Fibroblast of skin of right biceps (primary cell): ENCODE measurements at places on chromosomes 11 and 22.

DNA sequence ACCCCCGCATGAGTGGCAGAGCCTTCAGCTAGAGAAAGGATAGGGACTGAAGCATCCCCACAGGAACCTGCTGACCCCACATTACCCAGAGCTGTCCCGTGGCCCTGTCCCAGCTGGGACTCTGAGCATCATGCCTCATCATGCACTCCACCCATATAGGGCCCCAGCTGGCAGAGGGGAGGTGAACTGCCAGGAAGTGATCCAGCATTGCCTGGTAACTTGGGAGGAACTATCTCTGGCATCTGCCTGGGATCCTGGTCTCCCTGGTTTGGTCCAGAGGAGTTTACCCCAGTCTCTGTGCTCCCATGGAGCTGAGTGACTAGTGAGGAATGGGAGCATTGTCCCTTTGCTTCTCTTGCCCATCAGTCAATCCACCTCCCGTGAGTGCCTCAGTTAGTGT, 228.8 kb downstream of the GRIK4 start:
- no peak for DNase-seq

DNA sequence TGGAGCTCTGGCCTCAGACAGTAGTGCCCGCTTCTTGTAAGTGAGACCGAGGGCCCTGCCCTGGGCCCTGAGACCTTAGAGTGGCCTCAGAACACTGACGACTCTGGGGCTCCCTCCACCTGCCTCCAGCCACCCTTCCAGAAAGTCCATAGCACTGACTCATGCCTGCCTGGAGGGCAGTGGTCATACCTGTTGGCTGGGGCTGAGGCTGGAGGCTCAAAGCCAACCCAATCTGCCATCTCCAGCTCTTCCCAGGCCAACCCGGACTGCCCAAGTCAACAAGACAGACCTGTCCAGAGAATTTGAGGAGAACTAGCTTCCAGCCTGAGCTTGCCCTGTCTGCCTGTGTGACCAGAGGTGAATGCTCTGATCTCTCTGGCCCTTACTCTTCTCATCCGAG, 66.9 kb upstream of the TTLL12 start:
- no peak for DNase-seq

DNA sequence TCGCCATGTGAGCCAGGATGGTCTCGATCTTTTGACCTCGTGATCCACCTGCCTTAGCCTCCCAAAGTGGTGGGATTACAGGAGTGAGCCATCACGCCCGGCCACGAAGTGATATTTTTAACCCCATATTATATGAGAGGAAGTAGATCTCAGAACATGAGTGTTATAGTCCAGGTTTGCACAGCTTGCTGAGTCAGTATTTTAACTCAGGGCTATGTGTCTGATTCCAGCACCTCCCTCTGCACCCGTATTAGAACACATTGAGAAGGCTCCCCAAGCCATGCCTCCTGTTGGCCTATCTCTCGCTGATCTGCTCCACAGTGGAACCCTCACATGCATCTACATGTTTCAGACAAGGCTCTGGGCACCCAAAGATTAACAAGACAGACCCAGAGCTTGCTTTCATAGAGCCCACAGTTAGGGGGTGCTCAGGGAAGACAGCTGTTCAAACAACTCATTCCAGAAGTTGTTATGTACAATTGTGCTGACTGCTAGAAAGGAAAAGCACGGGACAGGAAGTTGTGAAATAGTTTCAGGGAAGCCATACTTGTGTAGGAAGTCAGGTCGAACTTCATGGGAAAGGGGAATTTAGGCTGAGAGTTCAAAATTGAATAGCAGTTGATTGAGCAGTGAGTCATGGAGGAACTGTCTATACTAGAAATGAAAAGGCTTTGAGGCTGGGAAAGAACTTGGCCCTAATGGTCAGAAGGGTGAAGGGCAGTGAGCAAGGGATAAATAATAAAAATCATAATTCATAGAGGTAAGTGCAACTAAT, 49.3 kb upstream of the CLPB start:
- DNase-seq, result peak; percentile 46

GRCh38 chr11:89346601-89347000, 144.6 kb downstream of the NOX4 start:
- no peak for DNase-seq

DNA sequence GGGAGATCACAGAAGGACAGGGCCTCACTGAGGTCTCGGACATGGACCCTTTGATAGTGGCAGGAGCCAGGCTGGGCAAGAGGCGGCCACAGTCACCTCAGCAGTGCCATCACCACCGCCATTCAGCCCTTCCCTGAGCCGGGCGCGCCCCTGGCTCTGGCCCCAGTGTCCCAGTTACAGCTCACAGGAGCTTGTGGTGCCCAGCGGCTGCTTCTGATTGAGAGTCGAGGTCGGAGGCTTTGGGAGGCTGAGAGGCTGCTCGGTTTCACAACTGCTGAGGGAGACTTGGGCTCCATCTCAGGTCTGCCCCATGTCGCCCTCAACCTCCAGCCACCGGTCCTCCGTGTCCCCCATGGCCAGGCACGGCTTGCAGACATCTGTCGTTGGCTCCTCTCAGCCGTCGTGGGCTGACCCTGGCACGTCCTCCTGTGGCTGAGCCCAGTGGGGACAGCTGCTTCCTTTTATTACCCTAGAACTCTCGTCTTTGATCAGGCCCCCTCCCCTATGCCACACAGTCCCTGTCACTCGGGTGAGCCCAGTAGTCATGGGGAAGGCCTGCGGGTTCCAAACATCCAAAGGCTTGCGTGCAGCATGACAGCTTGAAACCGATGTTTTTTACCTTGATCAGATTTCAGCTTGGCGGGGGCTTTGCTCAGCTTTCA, 28.4 kb upstream of the PPP6R3 start:
- no peak for DNase-seq

DNA sequence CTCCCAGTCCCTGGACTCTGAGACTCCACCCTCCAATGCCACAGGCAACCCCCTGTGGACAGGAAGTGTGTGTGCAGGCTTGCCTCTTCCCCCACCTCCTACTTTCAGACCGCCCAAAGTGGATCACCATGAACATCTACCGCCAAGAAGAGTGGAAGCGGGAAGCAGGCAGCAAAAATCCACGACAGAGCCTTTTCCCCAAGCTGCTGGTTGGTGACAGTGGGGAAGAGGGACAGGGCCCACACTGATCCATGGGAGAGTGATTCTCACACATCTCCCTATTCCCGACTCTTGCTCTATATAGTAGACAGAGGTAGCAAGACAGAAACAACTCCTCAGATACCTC, 53.4 kb upstream of the SPATA19 start:
- DNase-seq, result no peak
